ENCODE measurements at places on chromosomes 2 and 18.

DNA sequence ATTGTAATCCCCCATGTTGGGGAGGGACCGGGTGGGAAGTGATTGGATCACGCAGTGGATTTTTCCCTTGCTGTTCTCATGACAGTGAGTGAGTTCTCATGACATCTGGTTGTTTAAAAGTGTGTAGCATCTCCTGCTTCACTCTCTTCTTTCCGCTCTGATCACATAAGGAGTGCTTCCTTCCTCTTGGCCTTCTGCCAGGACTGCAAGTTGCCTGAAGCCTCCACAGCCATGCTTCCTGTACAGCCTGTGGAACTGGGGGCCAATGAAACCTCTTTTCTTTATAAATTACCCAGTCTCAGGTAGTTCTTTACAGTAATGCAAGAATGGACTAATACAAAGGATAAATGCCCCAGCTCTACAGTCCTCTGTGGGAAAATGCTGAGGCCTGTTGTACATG is 437.5 kb upstream of the NXPH2 start:
- DNase-seq = peak; percentile 11

GRCh38 chr2:111946294-111947114 is 48.1 kb downstream of the MERTK start:
- peak; percentile 85 for DNase-seq

GRCh38 chr2:183010112-183010511 is 28.1 kb downstream of the NCKAP1 start:
- DNase-seq = peak; percentile 19

DNA sequence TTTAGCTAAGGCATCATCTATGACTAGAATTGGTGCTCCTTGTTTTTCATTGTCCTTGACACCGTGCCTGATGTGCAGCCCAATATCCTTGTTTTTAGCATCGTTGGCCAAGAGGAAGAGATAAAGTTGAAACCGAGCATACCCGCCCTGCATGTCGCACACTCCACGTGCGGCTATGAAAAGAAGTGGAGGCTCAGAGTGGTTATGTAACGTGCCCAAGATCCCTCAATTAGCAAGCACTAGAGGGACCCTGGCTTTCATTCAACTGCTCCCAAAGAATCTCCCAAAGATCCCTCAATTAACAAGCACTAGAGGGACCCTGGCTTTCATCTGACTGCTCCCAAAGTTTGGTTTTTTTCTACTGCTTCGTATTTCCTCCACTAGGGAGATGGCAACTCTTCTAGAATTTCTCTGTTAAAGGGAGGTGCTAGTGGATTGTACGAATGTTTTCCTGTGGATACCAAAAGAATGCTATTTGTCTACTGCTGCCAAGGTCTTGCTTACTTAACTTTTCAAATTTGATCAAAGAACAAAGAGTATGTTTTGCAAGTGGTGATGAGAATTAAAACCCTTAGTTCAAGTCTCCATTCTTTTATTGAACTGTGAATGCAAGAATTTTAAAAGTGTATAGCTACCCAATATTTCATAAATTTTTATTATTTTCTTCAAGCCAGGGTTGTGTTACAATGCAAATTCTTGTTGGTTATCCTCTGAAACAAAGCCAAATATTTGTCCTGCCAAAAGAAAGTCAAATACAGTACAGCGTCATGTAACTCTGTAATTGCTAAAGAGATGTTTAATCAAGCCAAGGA is 92.1 kb downstream of the AOX1 start:
- no peak for DNase-seq

- peak; percentile 61 for DNase-seq
These were observed 19.2 kb upstream of the SLC8A1 start for GRCh38 chr2:40470822-40471813.

DNA sequence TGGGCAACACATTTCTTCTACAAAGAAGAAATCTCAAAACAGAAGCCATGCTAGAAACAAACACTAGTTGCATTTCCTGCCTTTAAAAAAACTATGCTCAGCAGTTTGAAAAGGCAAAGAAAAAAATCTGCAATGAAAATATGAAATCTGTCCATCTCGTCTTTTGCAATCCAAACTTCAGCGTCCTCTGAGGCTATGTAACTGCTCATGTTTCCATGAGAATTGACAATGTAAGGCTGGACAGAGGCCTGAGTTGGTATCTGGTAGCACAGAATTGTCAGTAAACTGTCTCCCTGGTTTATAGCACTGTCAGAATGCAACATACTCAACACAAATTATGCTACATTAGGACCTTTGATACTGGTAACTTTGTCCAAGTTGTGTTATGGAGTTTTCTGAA is 429.9 kb downstream of the ARHGAP15 start:
- DNase-seq = no peak
